GM13977 (cell line): ENCODE measurements at places on chromosomes 1 and 21.

GRCh38 chr1:161235957-161236775 lies 1.8 kb downstream of the NR1I3 start:
- no peak for DNase-seq

GRCh38 chr21:38843806-38844503 lies 38.2 kb downstream of the ETS2 start:
- no peak for DNase-seq

DNA sequence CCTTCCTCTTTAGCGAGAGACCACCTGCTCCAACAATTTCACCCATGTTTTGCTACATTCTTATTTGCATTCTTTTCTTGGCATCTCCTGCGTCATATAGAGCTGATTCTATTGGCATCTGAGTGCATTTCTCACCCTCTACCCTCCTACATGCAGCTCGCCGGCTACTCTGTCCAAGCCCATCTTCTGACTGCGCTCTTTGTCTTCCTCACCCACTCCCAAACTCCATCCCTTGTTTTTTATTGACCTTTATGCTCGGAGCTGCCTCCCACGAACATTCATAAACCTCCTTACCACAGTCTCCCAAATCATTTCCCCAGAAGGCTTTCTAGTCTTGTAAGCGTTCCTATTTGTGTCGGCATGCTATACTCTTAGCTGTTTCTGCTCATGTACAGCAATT lies 33.6 kb upstream of the FMN2 start:
- no peak for DNase-seq

DNA sequence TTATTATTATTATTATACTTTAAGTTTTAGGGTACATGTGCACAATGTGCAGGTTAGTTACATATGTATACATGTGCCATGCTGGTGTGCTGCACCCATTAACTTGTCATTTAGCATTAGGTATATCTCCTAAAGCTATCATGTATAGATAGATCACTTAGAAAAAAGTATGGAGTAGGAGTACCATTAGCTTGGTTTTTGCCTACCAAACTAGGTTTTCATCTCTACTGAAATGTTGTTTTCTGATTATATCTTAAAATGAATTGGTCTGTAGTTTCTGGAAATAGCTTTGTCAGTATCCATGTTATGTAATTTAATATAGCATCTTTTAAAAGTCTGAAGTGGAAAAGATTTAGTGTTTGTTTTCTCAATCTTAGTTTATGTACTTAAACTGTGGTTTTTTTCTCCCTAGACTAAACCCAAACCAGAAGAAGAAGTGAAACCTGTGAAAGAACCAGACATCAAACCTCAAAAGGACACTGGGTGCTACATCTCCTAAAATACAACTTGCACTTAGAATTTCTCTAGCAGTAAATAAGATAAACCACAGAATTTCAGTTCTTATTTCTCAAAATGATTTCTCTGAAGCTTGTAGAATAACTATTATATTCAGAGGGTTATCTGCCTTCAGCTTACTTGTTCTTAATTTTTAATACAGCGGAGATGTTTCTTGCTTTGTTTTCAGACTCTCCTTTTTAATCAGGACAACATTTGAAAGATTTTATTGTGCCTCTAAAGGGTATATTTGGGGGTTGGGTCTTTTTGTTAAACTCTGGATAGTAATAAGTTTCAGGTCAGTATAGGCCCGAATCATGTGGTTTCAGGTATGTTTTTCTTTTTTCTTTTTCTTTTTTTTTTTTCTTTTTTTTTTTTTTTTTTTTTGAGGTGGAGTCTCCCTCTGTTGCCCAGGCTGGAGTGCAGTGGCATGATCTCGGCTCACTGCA lies 4.5 kb upstream of the FAM177B start:
- DNase-seq: peak; percentile 56
